Posterior vena cava (tissue), 2 donors: ENCODE measurements at places on chromosomes 1 and 21. TPM values are rescaled to one million over a fixed set of nuclear protein-coding genes. Genes with fewer than 3 reads are reported as not detected.

- no peak for DNase-seq
Observed at GRCh38 chr1:6578624-6579373, 995 bp upstream of the ZBTB48 start.

GRCh38 chr1:53381790-53382401 is 54.0 kb upstream of the LRP8 start:
- peak; percentile 25 for DNase-seq

DNA sequence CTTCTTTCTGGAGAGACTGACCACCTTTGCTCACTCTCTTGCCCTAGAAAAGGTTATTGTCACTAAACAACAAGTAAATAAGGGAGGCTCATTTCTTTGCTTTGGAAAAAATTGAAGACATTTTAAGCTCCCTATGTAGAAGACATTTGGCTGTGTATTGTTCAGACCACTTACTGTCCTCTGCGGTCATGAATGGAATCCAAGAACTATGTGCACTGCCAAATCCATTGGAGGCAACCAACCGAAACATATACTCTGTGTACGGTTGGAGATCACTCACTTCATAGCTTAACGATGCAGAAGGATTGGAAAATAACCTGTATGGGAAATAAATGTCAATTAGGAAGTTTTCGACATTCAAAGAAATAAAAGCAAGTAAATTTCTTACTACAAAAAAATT is 332.8 kb downstream of the KCTD3 start:
- DNase-seq, result no peak

DNA sequence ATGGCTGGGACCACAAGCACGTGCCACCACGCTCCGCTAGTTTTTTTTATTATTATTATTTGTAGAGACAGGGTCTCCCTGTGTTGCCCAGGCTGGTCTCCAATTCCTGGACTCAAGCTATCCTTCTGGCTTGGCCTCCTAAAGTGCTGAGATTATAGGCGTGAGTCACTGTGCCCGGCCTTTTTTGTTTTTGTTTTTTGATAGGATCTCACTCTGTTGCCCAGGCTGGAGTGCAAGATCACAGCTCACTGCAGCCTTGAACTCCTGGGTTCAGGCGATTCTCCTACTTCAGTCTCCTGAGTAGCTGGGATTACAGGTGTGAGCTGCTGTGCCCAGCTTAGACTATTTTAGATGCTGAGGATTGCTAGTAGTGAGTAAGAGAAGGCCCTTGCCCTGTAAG is 11.8 kb upstream of the RNF11 start:
- DNase-seq, result no peak

DNA sequence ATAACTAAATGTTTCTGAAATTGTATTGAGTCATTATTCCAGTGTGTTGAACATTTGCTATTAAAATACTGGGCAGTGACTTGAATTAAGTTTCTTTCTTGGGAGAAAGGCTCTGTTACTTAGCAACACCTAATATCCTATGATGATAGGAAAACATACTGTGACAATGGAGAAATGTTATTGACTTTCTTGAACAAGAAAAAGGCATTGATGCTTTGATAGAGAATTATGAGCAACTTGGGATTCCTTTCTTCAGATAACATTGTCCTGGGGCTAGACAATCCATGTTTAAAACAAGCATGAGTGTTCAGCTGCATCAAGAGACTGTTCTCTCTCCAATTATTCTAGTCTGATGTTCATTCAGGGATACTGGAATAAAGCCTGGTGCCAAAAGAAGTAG is 215.9 kb upstream of the L1TD1 start:
- DNase-seq, result no peak

- no peak for DNase-seq
Observed at GRCh38 chr1:221608835-221609320, 133.0 kb downstream of the DUSP10 start.

DNA sequence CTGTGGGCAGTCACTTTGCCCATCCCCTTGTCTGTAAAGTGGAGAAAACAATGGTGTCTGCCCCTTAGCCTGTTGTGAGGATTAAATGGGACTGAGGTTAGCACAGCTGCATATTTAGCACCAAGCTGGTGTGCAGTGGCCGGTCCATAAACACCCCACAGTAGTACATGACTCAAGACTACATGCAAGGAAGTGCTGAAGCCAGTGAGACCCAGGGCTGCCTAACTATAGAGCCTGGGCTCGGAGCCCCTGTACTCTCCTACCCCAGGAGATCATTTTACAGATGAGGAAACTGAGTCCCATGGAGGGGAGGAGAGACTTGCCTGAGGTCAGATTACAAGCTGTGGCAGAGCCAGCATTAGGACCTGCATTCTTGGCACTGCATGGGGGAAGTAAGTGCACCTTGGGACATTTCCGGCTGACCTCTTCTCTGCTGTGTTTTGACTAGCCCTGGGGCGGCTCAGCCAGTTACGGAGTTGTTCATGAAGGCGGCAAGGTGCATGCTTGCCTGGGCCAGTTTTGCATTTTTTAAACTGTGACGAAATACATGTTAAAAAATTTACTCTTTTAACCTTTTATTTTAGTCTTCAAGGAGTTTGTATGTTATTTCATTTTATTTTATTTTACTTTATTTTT is 3.2 kb downstream of the SERINC2 start:
- no peak for DNase-seq

DNA sequence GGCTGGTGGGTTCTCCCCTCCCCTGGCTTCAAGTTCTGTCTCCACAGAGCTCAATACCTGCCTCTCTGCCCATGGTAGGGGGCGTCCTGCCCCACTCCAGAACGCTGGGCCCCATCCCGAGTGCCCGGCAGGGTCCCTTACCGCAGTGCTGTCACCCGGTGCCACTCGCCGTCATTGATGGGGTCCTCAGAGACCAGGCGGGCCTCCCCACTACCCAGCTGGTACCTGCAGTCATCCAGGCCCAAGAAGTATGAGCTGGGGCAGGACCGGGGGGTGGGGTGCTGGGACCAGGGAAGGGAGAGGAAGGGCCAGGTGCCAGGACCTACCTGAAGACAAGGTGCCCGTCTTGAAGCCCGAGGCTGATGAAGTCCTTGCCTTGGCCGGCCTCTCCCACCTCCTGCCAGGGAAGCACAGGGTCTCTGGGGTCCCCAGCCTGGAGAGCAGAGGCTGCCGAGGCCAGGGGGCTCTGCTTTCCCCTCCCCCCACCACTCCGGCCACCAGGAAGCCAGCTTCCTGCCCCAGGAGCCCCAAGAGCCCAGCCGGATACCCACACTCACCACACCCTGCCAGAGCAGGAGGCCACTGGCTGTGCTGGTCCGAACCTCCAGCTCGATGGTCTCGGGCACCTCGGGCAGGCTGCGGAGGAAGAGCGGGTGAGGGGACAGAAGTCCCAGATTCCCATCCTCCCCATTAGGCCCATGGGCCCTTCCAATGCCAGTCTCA is 12.1 kb downstream of the LDLRAD2 start:
- DNase-seq, result no peak

DNA sequence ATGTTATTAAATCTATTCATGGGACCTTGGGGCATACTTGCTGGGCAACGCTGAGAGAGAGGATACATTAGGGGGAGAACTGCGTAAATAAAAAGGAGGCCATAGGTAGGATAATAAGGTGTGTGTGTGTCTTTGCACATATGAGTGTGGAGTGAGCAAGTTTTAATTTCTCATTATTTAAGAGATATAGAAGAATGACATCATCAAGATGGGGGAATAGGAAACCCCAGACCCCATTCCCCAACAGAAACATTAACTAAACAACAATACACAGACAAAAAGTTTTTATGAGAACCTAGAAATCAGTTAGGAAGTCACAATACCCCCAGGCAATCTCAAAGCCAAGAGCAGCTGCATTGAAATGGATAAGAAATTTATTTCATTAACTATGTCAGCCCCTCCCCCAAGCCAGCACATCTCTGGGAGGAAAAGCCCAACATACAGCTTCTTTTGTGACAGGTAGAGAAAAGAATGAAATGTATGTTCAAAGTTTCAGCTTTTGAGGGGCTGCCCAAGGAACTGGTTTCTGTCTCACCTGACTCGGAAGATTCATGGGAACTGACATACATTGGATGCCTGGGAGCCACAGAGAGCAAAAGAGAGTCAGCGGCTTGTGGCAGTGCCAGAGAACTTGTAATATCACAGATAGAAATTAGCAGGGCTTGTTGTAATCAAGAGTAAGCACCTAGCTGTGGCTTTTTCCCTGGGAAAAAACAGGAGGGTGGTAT is 234.3 kb upstream of the NFIA start:
- no peak for DNase-seq

- no peak for DNase-seq
Observed at GRCh38 chr21:40568807-40569206, 278.2 kb downstream of the DSCAM start.

- no peak for DNase-seq
Observed at GRCh38 chr1:29166291-29166878, 15.3 kb downstream of the SRSF4 start.

The RXFP4 gene
- total RNA-seq, result not detected

The RYR2 gene
- total RNA-seq, result 8.8 TPM

The SPSB1 gene
- 48.0 TPM for total RNA-seq

The CENPS gene
- total RNA-seq, result 7.8 TPM

The LCE2A gene
- total RNA-seq, result not detected

The PADI3 gene
- not detected for total RNA-seq
